ENCODE measurements at places on chromosomes 2 and 18.
A peak's percentile ranks its signal among the peaks of the same experiment; 100 is the strongest.

DNA sequence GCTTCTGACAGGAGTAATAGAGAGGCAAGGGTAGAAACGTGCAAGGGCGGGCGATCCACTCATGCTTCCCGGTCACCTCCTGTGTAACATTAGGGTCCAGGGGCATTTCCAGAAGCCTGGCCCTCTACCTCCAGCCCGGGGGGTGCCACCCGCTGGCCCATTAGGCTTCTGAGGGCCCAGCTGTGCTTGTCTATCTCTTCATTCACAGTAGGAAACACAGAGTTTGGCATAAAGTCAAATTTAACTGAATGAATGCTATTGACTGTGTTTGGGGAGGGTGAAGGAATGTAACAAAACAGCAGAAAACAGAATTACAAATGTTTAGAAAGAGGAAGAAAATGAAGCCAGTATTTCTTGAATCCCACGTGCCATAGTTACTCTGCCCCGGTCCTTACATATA lies 112.4 kb upstream of the SLC66A3 start:
- DNase-seq = no peak

DNA sequence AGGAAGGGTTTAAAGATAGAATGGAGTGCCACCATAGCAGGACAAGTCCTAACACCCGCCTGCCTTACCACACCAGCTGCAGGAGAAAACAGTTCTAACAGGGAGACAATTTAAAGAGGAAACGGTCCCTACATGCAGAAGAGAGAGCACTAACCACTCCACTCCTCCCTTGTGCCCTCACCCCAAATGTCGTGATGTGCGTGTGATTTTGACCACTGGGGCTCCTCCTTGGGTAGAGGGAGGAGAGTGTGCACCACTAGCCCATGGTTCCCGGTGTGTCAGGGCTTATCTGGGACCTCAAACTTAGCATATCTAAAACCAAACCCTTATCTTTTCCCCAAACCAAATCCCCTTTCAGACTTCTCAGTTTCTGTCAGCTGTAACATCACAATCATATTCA lies 105.5 kb upstream of the CCDC68 start:
- no peak for DNase-seq

DNA sequence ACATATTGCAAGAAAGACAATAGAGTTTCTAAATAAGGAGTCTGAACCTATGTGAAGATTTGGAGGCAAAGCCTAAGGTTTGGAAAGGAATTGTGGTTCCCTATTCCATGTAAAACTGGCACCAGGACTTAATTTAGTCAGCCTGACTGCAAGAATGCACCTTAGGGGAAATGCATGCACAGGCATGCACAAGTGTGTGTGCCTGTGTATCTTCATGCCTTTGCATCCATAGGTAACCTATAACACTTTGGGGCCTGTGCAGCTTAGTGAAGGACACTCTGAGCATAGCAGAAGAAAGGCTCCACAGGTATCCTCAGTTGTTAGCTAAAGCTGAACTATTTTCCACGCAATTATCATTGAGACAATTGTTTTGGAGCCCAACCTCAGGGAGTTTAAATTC lies 73.4 kb downstream of the RPRM start:
- DNase-seq = no peak

DNA sequence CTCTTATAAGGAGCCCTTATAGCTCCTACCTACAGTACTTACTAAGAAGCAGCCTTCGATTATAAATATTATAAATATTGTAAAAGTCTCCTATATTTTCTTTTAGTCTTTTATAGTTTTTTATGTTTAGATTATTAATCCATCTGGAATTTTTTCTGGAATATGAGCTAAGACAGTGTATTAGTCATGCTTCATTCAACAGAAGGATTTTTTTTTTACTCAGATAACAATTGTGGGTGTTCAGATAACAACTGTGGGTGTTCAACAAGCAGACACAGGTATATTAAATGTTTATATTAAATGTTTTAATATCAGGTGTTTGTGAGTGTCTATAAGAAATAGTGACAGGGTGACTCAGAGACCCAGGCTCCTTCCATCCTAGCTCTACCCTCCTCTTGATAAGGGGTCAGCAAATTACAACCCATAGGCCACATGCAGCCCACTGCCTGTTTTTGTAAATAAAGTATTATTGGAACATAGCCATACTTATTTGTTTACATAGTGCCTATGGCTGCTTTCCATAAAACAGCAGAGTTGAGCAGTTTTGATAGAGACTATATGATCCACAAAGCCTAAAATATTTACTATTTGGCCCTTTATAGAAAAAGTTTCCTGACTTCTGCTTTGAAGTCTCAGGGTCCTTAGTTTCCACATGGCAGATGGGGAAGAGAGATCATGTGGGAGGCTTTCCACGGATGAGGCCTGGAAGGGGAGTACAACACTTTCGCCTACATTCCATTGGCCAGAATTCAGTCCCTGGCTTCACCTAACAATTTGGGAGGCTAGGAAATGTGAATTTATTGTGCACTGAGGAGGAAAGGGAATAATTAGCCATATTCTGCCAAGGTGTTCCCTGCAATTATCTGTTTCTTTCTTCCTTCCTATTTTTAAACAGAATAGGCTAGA lies 4.3 kb upstream of the SPATS2L start:
- DNase-seq = no peak

DNA sequence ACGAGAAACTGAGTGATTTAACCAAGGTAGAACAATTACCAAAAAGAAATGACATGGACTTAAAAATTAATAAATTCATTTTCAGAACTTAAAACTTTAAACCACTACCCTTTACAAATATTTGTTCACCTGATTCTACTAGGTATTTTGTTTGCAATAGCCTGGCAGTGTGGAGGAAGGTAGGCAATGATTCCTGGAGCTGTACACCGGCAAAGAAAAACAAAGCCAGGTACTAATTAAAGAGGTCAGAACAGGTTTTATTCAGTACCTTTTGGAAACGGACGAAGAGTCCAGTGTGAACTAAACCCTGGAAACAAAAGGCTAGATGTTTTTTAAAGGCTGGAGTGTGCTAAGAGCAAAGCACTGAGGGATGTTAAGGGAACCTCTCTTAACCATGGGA lies 561.3 kb upstream of the FSHR start:
- DNase-seq = no peak

DNA sequence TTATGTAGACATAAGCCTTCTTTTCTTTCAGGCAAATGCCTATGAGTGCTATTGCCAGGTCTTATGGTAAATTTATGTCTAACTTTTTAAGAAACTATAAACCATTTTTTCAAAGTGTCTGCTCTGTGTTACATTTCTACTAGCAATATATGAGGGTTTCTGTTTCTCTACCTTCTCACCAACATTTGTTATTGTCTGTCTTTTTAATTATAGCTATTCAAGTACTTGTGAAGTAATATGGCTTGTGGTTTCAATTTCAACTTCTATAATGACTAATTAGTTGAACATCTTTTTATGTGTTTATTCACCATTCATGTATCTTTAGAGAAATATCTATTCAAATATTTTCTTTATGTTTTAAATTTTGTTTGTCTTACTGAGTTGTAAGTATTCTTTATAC lies 213.1 kb upstream of the MC4R start:
- no peak for DNase-seq

DNA sequence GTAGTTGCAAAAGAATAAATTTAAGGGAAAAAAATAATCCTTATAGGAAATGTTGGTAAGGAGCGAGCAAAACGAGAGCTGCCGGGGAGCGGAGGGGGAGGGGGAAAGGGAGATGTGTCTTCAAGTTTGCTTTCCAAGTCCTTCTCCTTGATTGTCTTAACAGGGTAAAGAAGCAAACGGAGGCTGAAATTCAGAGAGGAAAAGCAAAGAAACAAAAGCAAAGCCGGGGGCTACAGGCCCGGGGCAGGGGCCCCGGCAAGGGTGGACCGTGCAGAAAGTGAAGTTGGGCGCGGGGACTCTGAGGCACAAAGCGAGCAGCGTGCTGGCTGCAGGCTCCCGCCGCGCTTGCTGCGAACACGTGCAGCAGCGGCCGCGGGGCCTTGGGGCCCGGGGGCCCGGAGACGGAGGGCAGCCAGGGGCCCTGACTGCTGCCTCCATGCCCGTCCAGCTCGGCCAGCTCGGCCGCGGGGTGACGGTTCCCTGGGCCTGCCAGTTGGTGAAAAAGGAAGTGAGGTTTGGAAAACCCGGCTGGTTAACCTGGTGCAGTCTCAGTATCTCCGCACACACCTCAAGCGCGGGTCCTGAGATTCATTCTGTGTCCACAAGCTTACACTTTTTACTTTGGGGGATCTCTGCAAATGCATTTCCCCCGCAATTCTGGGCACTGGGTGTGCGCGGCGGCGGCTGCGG lies 4.1 kb downstream of the BCL11A start:
- no peak for DNase-seq

DNA sequence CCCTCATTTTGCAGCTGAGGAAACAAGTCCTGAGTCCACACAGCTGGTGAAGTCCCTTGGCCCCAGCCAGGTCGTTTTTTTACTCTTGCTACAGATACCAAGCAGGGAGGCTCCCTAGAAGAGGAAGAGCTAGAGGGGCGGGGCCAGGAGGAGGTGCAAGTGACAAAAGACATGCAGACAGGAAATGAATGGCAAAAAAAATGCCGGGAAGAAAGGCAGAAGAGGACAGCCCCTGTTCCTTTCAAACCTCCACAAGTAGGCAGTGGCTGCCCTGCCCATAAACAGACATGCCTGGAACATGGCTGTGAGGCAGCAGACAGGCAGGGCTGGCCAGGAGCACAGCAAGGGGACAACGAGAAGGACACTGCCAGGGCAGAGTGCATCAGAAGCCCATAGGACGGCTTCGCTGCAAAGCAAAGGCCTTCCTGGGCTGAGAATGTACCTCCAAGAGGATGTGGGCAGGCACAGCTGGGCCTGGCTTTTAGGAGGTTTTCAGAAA lies 108.7 kb downstream of the ZBTB7C start:
- DNase-seq = peak; percentile 35

GRCh38 chr2:215527736-215528135 lies 91.9 kb upstream of the FN1 start:
- DNase-seq = no peak

GRCh38 chr2:205768815-205769494 lies 86.7 kb downstream of the NRP2 start:
- DNase-seq = no peak

DNA sequence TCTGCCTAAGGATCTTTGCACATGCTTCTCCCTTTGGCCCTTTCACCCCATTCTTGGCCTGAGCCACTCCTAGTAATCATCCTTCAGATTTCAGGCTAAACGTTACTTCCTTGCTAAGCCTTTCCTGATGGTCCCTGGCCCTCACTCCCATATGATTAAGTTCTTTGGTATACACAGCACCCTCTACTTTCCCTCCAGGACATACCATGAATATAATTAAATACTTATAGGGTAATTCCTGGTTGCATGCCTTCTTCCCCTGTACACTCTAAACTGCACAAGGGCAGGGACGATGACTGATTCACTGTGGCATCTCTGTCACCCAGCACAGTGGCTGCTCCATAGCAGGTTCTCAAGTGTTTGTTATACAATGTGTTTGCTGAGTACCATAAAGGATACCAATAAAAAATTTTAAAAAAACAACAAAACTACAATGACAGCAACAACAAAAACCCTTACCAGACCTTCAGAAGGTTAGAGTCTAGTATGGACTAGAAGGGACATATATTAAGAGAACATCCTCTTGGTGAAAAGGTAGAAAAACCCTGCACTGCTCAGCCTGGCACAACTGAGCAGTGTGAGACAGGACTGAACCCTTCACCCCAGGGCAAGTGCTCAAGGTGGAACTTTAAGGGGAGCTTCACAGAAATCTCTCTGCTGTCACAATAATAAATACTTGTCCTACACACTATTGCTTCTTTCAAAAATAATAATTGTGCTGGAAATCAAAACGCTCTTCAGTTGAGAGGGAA lies 76.2 kb downstream of the AAK1 start:
- no peak for DNase-seq

DNA sequence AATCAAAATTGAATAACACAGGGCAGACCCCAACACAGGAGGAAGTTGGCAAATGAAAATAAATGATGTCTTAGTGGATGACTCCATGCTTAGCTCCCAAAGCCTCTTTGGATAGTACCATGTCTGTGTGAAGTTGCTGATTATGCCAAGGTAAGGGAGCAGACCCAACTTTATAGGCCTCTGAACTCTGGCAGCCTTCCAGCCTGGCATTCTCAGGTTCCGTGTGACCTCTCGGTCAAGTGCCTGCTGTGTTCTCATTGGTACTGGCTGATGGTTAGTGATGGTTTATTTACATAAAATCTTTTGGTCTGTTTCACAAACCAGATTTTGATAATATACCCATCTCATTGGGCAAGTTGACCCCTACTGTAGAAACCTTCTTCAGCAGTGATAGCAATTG lies 112.2 kb upstream of the TTC39C start:
- DNase-seq = no peak

- DNase-seq = no peak
Observed at GRCh38 chr2:177549171-177549570, 156.6 kb downstream of the AGPS start.

- no peak for DNase-seq
Observed at GRCh38 chr2:182817558-182817957, 48.9 kb downstream of the FRZB start.

GRCh38 chr18:42860011-42860410 lies 255.5 kb downstream of the RIT2 start:
- no peak for DNase-seq

- DNase-seq = no peak
Observed at GRCh38 chr2:109609352-109610024, 4.3 kb downstream of the SEPTIN10 start.

- DNase-seq = no peak
Observed at GRCh38 chr2:229201521-229201920, 69.6 kb downstream of the PID1 start.

DNA sequence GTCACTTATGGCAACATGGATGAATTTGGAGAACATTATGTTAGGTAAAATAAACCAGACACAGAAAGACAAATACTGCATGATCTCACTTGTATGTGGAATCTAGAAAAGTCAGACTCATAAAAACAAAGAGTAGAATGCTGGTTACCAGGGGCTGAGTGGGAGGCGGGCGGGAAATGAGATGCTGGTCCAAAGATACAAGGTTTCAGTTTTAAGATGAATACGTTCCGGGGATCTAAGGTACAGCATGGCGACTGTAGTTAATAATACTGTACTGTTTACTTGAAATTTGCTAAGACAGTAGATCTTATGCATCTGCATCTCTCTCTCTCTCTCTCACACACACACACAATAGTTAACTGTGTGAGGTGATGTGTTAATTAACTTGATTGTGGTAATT lies 14.2 kb downstream of the FAM110C start:
- peak; percentile 70 for DNase-seq

GRCh38 chr2:55862673-55863390 lies 60.8 kb downstream of the EFEMP1 start:
- DNase-seq = no peak

GRCh38 chr2:66430505-66431273 lies 4.2 kb upstream of the MEIS1 start:
- no peak for DNase-seq

- peak; percentile 87 for DNase-seq
Observed at GRCh38 chr2:30165050-30165520, 18.3 kb downstream of the YPEL5 start.

- peak; percentile 57 for DNase-seq
Observed at GRCh38 chr2:230230496-230231200, 5.1 kb downstream of the SP140 start.

DNA sequence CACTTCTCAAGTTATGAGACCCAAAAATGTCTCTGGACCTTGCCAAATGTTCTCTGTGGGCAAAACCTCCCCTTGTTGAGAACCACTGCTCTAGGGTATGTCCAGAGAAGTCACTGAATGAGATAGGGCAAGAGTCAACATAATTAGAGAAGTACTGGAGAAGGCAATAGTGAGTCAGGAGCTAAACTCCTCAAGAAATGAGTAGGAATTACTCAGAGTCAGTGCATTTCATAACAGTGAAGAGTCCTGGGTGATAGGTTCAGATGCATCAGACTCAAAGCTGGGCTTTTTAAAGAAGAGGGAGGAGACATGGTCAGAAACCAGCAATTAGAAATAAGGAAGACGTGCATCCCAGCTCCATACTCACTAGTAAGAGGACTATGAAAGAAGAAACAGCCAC lies 38.6 kb upstream of the IHH start:
- no peak for DNase-seq
